AG10803 (cell line): ENCODE measurements at places on chromosomes 16 and 17.

GRCh38 chr16:81885976-81886586, 107.0 kb downstream of the PLCG2 start:
- peak; percentile 25 for DNase-seq

- peak; percentile 27 for DNase-seq
Observed at GRCh38 chr16:21169249-21169981, 10.9 kb downstream of the LDAF1 start.

DNA sequence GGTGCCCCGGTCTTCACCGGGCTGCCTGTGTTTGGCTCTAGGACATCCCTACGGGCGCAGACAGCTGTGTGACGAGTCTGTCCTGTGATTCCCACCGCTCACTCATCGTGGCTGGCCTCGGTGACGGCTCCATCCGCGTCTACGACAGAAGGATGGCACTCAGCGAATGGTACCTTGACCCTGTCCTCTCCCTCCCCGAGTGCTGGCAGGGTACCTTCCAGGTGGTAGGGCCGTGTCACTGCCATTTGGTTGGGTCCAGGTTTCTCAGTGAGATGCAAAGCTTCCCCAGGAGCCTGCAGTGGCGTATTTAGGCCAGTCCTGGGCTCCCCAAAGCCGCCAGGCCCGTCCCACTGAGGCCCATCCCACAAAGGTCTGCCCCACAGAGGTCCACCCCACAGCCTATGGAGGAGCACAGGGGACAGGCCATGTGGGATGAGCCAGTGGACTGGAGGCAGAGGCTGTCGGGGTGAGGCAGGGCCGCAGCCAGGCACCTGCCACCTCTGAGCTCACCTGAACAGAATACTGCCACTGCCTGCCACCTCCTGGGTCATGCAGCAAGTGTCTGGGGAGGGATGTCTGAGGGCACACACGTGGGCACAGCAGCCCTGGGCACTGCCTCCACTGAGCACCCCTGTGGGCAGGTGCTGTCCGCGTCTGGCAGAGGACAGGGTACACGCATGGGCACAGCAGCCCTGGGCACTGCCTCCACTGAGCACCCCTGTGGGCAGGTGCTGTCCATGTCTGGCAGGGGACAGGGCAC, 31.4 kb upstream of the CHMP6 start:
- no peak for DNase-seq

- peak; percentile 93 for DNase-seq
Observed at GRCh38 chr17:14156689-14157088, 80.0 kb downstream of the CDRT15 start.

DNA sequence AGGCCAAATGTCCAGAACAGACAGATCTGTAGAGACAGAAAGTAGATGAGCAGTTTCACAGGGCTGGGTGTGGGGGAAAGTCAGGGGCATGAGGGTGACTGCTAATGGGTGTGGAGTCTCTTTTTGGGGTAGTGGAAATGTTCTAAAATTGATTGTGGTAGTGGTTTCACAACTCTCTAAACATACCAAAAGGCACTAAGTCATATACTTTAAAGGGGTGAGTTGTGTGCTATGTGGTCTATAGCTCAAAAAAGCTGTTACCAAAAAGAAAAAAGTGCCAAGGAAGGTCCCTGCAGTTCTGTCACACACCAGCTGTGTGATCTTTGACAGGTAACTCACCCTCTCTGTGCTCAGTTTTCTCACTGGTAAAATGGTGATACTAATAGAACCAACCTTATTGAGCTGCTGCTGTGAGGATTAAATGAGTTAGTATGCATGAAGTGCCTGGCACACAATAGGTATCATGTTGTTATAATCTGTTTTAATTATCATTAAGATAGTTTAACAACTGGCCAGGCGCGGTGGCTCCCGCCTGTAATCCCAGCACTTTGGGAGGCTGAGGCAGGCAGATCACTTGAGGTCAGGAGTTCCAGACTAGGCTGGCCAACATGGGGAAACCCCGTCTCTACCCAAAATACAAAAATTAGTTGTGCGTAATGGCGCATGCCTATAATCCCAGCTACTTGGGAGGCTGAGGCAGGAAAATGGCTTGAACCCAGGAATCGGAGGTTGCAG, 10.3 kb downstream of the ITGAX start:
- DNase-seq: no peak
